Activated T-helper 1 cell treated with Interleukin-2 at 50 U/mL for 16 hours (primary cell): ENCODE measurements at places on chromosomes 4 and X.

GRCh38 chr4:140174543-140174942 lies 20.6 kb upstream of the MAML3 start:
- no peak for DNase-seq

GRCh38 chr4:57071326-57071725 lies 38.9 kb downstream of the IGFBP7 start:
- no peak for DNase-seq

- no peak for DNase-seq
Observed at GRCh38 chr4:78581618-78582017, 30.0 kb downstream of the ANXA3 start.

GRCh38 chrX:7620560-7620959 lies 222.4 kb upstream of the VCX start:
- no peak for DNase-seq

DNA sequence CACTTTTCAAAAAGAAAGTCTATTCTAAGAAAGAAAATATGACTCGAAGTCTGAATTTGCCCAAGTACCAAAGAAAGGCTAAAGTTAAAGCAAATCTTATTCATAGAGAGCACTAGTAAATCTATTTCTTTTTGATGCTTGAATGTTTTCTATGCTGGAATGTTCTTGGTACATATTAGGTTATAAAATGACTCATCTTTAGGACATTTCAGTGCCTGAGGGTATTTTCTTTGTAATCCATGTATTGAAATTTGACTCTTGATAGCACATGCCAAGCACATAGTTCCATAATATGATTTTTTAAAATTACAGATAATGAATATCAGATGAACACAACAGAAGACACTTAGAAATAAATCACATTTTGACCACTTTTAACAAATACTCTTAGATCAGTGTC lies 232.8 kb downstream of the TRIML1 start:
- no peak for DNase-seq
